Foreskin keratinocyte (primary cell): ENCODE measurements at places on chromosomes 1 and 21. TPM values are rescaled to one million over a fixed set of nuclear protein-coding genes. Genes with fewer than 3 reads are reported as not detected.

GRCh38 chr1:204829133-204829825 lies 41.4 kb upstream of the NFASC start:
- DNase-seq: no peak

- DNase-seq: no peak
Observed at GRCh38 chr21:44924606-44925377, 4.1 kb upstream of the ITGB2 start.

GRCh38 chr1:94236013-94236491 lies 1.3 kb downstream of the ARHGAP29 start:
- DNase-seq: no peak

DNA sequence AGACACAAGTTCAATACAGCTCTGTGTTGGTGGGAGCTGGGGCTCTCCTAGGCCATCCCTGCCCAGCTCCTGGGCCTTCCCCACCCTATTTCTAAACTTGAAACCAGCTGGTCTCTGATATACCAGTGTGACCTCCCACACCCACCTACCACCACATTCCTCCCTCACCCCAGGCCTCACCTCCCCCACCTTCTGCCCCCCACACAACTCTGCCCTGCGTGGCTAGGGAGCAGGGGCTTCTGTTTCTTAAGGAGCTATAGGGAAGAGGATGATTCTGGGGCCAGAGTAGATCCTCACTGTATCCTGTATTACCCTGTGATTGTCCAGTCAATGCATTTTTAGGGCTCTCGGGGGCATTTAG lies 16.5 kb downstream of the NES start:
- DNase-seq: no peak

DNA sequence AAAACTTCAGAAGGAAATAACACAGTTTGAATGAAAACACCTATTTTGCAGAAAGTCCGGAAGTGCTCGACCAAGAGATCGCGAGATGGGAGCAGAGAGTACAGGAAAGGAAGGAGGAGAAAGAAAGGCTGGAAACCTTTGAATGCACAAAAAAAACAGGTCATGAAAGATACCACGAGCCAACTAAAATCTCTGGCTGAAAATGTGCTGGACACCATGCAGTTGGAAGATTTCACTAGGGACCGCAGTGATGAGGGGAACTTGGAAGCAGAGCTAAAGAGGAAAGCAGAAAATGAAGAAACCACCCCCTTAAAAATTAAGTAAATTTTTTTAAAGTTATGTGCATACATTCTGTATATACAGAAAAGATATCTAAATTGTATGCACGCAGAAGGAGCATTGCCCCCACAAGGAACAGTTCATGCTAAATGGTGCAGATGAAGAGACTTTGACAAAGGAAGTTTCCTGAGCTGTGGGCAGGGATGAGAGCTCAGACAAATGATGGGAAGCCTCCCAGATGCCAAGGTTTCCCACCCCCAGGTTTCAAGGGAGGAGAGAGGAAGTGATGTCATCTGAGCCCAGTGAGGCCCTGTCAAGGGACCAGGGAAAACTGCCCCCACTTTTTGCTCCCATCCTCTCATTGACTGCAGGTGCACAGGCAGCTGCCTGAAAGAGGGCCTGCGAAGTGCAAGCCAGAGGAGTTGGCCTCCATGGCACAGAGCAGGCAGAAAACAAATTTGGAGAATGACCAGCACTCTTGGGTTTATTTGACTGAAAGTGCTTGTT lies 52.5 kb downstream of the ETS2 start:
- DNase-seq: no peak

- no peak for DNase-seq
Observed at GRCh38 chr21:33931799-33932390, 16.3 kb upstream of the ATP5PO start.

F13B gene
- not detected in 2 replicates for polyA plus RNA-seq

YOD1 gene
- polyA plus RNA-seq: 1.8 and 2.3 TPM in 2 replicates

HES5 gene
- 0.54 and 0.91 TPM in 2 replicates for polyA plus RNA-seq

PLA2G2E gene
- not detected in 2 replicates for polyA plus RNA-seq
